ENCODE measurements at places on chromosomes 2 and 18. TPM values are rescaled to one million over a fixed set of nuclear protein-coding genes. Genes with fewer than 3 reads are reported as not detected.

Gene NPAS2
- 18.0 TPM for total RNA-seq

Gene SERPINB3
- total RNA-seq, result not detected

Gene POLR1A
- 26.4 TPM for total RNA-seq

Gene SCN7A
- 30.4 TPM for total RNA-seq

Gene CTLA4
- total RNA-seq, result not detected

Gene ASPRV1
- total RNA-seq, result not detected

Gene NMUR1
- 0.14 TPM for total RNA-seq

Gene FAM124B
- 0.72 TPM for total RNA-seq

GRCh38 chr2:28343971-28344715 lies 48.5 kb upstream of the FOSL2 start:
- DNase-seq, result no peak
- H3K4me3 ChIP-seq, result no peak overlapping the region
- no peak overlapping the region for H3K27ac ChIP-seq

DNA sequence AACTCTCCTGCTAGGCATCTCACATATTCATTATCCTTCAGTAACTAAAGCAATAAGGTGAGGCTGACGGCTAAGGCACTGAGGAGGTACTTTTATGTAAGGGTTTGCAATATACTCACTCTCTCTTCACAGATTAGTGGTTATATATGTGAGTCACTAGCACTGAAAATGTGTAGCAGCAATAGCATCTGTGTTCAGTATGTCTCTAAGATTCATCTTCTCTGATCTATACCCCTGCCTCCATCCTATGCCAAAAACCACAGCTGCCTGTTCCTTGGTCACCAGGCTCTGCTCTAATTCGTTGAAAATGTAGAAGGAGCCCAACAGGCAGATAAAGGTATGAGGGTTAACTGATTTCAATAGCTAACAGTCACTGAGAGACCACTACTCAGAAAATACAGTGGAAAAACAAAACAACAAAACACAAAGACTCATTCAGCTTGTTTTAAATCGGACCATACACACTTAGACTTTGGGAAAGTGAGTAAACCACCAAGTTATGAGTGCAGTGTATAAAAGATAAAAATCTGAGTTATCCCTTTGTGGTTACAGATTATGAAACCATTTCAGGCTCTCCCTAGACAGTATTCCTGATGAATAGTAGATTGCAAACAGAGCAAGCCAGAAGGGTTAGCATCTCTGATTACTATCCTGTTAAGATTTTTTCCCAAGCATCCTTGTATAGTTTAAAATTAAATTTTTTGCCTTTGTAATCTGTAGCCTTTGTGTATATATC lies 75.3 kb upstream of the CYP26B1 start:
- H3K27me3 ChIP-seq, result no peaks in the 10 kb centered on the region
- H3K4me1 ChIP-seq, result no peaks in the 10 kb centered on the region
- H3K27ac ChIP-seq, result no peak overlapping the region
- H3K4me3 ChIP-seq, result no peak overlapping the region
- no peak for DNase-seq
- H3K36me3 ChIP-seq, result no peaks in the 10 kb centered on the region

DNA sequence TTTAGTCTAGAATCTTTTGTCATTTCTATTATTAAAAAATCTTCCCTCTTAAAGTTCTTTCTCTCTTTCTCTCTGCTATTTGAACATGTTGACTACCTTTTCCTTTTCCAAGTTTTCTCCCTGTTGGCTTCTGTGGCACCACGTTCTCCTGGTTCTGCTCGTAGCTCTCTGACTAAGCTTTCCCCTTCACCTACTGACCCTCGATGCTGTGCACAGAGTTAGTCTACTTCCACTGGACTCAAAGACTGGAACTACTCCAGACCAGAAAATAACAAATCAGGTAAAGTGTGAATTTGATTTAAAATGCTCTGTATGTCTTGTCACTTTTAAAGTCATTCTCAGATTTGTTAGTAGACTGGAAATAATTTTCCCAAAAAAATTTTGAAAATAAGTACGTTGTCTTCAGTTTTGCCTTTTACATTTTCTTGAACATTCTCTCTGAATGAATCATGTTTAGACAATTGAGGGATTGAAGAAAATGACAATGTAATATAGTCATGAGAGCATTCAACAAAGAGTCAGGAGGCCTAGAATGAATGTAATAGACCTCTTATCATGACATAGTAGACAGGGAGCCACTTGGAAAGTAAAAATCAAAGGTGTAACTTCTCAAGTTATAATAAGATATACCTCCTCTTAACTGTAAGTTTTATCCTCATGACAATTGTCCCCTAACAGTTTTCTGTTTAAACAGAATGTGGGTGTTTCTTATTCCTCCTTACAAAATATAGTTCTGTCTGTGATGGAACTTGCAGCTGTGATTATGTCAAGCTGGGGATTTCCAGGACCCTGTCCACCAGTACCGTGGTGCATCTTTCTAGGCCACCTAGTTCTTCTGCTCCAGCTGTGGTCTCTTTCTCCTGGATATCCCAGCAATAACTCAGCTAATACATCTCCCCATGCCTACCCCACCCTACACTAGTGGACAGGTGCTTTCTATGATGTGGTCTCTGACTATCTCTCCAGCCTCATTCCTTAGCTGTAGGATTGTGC lies 25.5 kb downstream of the ITPRID2 start:
- H3K27me3 ChIP-seq, result no peaks in the 10 kb centered on the region
- H3K4me1 ChIP-seq, result peaks cover 19% of the 10 kb centered on the region
- H3K36me3 ChIP-seq, result peaks cover 49% of the 10 kb centered on the region
- H3K4me3 ChIP-seq, result no peak overlapping the region
- DNase-seq, result no peak

- peak; percentile 58 for DNase-seq
- no peak overlapping the region for H3K4me3 ChIP-seq
- H3K27me3 ChIP-seq, result no peaks in the 10 kb centered on the region
- no peak overlapping the region for H3K27ac ChIP-seq
- no peaks in the 10 kb centered on the region for H3K36me3 ChIP-seq
Measured at GRCh38 chr2:120547662-120548061, 188.0 kb upstream of the GLI2 start.

- no peak overlapping the region for H3K27ac ChIP-seq
- no peaks in the 10 kb centered on the region for H3K36me3 ChIP-seq
Measured at GRCh38 chr18:4125224-4125623, 329.9 kb downstream of the DLGAP1 start.

- H3K4me3 ChIP-seq, result no peak overlapping the region
- no peaks in the 10 kb centered on the region for H3K27me3 ChIP-seq
- H3K27ac ChIP-seq, result no peak overlapping the region
- H3K36me3 ChIP-seq, result no peaks in the 10 kb centered on the region
Measured at GRCh38 chr2:36277146-36277808, 78.3 kb upstream of the CRIM1 start.

GRCh38 chr18:46034230-46034629 lies 37.8 kb downstream of the PSTPIP2 start:
- H3K36me3 ChIP-seq, result peaks cover 28% of the 10 kb centered on the region
- H3K4me3 ChIP-seq, result no peak overlapping the region
- H3K4me1 ChIP-seq, result no peaks in the 10 kb centered on the region
- no peaks in the 10 kb centered on the region for H3K27me3 ChIP-seq

DNA sequence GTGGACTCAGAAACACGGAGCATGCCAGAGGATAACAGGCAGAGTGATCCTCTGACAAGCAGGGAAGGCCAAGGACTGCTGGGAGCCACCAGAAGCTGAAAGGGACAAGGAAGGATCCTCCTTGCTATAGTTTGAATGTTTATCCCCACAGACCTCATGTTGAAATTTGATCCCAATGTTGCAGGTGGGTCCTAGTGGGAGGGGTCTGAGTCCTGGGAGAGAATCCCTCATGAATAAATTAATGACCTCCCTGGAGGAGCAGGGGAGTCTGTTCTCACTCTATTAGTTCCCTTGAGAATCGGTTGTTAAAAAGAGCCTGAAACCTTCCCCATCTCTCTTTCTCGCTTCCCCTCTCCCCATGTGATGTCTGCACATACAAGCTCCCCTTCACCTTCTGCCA lies 124.4 kb downstream of the FBXO15 start:
- H3K36me3 ChIP-seq, result no peaks in the 10 kb centered on the region
- H3K4me1 ChIP-seq, result no peaks in the 10 kb centered on the region
- peaks cover 15% of the 10 kb centered on the region for H3K27me3 ChIP-seq
- no peak for DNase-seq

GRCh38 chr2:141186413-141187074 lies 944.3 kb downstream of the LRP1B start:
- H3K27ac ChIP-seq, result no peak overlapping the region
- H3K4me3 ChIP-seq, result no peak overlapping the region
- no peaks in the 10 kb centered on the region for H3K27me3 ChIP-seq
- H3K4me1 ChIP-seq, result no peaks in the 10 kb centered on the region
- no peaks in the 10 kb centered on the region for H3K36me3 ChIP-seq
- no peak for DNase-seq

DNA sequence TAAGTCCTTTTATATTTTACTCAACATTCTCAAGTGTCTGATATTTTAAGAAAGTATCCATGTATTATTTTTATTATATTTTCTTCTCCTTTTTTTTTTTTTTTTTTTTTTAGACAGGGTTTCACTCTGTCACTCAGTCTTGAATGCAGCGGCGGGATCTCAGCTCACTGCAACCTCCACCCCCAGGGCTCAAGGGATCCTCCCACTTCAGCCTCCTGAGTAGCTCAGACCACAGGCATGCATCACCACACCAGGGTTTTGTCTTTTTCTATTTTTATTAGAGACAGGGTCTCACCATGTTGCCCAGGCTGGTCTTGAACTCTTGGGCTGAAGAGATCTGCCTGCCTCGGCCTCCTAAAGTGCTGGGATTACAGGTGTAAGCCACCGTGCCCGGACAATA lies 212.1 kb downstream of the TCF4 start:
- H3K27ac ChIP-seq, result no peak overlapping the region
- no peaks in the 10 kb centered on the region for H3K27me3 ChIP-seq
- DNase-seq, result no peak

GRCh38 chr2:42102591-42103450 lies 55.0 kb downstream of the PKDCC start:
- H3K36me3 ChIP-seq, result no peaks in the 10 kb centered on the region
- peaks cover 30% of the 10 kb centered on the region for H3K4me1 ChIP-seq

GRCh38 chr2:127451981-127452380 lies 33.8 kb downstream of the PROC start:
- no peak for DNase-seq
- peaks cover 19% of the 10 kb centered on the region for H3K4me1 ChIP-seq
- no peak overlapping the region for H3K27ac ChIP-seq
- no peak overlapping the region for H3K4me3 ChIP-seq
- H3K27me3 ChIP-seq, result no peaks in the 10 kb centered on the region
- no peaks in the 10 kb centered on the region for H3K36me3 ChIP-seq

DNA sequence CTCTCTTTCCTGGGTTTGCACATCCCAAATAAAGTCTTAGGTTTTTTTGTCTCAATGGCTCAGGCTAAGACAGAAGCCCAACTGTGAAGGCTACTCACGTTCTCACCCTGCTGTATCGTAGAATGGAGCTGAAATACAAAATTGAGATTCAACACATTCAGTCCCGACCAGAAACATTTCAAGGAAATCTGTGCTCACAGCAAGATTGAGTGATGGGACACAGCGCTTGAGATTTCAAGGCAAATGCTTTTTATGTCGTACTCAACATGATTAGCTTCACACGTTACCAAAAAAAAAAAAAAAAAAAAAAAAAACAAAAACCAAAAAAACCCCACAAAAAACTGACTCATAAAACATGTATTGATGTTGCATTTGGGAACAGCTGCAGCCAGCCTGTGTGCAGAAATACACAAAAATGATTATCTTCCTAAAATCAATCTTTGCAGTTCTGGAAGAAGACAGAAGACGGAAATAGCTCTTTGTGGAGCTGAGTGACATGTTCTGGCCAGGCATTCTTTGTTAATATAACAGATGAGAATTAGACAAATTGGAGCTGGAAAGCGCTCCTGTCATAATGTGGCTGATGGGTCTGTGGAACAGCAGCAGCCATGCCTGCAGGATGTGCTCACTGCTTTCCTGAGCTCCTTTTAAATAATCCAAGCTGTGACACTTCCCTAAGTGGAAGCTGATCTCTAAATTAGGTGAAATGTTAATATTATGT lies 453.2 kb downstream of the LPIN1 start:
- no peaks in the 10 kb centered on the region for H3K36me3 ChIP-seq
- no peak overlapping the region for H3K4me3 ChIP-seq
- no peak for DNase-seq
- H3K27ac ChIP-seq, result no peak overlapping the region
- no peaks in the 10 kb centered on the region for H3K4me1 ChIP-seq
